ENCODE measurements at places on chromosomes 3 and 15.

DNA sequence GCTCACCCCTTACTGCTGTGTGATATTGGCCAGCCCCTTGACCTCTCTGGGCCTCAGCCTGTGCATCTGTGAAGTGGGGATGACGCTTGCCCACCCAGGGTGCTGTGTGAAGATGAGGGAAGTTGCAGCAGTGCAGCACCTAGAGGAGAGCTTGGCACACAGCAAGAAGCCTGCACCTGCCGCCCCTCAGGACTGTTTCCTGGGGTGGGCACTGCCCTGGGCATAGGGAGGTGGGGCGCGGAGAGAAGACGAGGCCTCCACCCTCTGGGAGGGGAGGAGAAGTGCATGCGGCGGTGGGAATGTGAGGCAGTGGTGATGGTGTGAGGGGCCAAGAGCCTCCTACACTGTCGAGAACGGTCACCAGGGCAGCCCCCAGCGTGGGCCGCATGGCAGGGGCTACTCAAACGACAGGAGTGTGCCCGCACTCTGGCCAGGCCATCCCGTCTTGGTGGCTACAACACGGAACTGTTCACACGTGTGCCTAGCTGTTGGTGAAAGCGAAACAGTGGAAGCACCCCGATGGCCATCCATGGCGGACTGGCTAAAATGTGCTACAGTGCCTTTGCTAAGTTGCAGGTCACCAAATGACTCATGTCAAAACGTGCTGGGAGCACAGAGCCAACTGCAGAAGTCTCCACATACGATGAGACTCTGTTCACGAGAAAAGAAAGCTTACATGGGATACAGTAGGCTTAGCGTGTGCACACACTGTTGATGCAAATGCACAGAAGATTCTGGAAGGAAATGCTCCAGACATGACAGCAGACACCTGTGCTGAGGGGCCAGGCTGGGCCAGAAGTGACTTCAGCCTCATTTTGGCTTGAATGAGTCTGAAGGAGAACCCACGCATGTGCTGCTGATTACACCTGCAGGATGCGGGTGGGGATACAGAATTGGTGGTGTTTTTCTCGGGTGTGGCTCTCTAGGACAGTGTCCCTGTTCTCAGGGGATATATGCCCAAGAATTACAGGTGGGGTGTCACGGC lies 40.4 kb upstream of the IQSEC1 start:
- DNase-seq = no peak

DNA sequence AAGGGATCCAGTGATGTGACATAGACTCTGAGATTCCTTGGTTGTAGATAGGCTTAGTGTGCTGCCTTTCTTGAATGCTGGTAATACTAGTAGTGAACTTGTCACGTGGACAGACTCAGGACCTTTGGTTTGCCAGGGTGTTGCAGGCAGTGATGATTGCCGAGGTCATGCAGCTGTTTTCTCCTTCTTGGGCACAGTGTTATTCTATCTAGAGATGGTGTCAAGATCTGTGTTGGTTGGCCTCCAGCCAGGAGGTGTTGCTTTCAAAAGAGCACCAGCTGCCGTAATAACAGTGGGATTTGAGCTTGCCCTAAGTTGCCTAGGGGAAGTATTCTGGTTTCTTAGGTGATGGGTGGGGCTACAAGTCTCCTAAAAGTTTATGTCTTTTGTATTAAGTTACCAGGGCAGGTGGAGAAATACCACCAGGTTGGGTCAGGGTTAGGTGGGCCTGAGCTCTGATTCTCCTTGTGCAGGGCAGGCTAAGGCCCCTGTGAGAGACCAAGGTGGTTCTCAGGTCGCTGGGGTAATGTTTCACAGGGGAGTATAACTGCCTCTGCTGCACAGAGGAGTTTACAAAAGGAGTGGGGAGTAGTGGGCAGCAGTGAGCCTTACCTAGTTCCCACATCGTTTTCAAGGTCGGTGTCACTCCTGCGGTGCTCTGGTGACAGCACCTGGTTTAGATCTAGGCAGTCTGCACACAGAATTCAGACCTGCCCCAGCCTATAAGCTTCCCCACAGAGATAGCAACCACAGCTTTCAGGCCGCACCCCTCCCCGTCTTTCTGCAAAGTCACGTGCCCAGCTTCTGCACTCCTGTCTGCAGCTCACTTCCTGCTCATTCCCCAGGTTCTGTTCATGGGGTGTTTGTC lies 350.3 kb downstream of the DOCK3 start:
- DNase-seq = peak; percentile 60

DNA sequence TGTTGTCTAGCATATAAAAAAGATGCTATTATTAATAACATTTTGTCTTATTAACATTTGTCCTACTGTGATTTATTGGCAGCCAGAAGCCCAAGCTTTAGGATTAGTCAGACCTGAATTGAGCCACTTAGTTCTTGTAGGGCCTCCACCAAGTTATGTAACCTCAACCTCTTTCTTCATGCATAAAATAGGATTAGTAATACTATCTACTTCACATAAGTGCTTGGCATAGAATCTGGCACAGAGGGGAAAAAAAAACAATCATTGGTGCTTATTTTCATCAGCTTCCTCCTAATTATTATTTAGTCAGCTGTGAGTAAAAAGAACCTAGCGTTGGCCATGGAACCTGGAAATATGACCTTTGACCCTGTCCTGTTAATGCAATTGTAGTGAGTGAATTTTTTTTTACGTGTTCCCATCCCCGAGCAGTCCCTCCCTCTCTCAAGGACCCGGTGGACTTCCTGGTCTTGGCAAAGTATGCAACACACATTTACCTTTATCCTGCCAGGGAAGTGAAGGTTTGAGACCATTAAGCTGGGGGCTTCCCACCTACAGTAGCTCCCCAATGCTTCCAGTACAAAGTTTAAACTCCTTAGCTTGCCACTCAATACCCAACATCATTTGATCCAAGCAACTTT lies 136.8 kb downstream of the FHIT start:
- no peak for DNase-seq

DNA sequence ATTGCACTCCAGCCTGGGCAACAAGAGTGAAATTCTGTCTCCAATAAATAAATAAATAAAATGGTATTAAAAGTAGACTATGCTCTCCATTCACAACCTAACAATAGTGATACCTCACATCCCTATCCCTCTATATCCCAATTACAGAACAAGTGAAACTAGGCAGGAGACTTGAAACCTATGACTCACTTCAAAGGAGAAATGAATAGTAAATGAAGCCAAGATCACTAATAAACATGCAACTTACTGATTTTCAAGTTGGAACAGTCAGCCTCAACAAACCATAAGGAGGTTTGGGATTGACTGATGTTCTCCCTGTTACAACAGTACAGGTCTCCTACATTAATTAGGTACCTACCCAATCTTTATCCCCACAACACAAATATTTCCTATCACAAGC lies 103.4 kb downstream of the GSK3B start:
- DNase-seq = no peak

- DNase-seq = no peak
These were observed 632 bp upstream of the DHX36 start for GRCh38 chr3:154324919-154325318.

DNA sequence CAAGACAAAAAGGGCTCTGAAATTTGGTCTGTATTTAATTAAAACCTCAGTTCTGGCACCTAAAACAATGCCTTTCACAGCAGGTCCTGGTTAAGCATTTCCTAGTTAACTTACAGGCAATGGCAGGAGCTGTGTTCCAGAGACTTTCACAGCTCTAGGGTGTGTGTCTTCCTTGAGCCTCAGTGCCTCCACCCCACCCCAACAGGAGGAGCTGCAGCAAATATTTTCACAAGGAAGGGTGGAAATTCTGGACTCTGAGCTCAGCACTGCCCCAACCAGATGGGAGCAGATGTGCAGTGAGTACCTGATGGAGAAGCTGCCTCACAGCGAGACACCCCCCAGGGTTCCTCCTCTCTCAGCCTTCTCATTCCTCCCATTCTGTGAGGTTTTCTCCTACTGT lies 106.3 kb upstream of the SPATA12 start:
- DNase-seq = no peak

DNA sequence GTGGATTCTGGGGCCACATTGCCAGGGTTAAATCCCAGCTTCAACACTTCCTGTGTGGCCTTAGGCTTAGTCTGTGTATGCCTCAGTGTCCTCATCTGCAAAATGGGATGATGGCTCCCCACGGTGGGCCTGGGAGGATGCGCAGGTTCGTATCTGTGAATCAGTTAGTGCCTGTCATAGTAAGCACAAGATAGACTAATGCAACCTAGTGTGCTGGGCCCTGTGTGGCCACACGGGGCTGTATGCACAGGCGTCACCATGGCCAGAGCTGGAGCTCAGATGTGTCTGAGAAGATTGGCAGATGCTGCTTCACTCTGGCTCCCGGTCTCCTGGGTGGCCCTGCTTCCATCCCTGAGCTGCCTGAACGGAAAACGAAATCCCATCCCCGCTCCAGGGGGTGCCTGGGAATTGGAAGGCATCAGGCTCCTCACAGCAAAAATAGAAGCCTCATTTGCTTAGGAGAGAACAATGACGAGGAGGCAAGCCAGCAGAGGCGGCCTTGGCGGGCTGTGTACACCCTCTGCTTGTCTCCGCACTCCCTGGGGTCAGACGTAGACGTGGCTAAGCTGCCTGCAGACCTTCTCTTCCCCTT lies 103.6 kb downstream of the APBA2 start:
- no peak for DNase-seq

- DNase-seq = no peak
These were observed 150.7 kb upstream of the TLE3 start for GRCh38 chr15:70248116-70249025.

DNA sequence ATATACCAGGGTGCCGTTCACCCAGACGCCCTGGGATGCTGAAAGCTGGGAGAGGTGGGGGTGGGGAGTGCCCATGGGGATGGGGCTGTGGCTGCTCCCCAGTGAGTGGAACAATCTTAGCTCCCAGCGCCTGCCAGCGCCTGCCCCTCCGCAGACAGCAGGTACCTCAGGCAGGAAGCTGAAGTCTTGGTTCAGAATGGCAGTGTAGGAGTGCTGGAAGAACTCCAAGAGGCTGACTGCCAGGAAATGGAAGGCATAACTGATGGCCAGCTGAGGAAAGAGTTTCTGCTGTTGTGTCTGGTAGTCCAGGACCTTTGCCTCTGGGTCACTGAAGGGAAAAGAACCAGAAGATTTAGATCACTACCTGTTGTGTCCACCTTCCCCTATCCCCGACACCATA lies 8.4 kb downstream of the ACOX2 start:
- no peak for DNase-seq

GRCh38 chr3:95719481-95719880 lies 1094.9 kb upstream of the EPHA6 start:
- no peak for DNase-seq

GRCh38 chr3:106013971-106014370 lies 145.2 kb upstream of the CBLB start:
- no peak for DNase-seq

DNA sequence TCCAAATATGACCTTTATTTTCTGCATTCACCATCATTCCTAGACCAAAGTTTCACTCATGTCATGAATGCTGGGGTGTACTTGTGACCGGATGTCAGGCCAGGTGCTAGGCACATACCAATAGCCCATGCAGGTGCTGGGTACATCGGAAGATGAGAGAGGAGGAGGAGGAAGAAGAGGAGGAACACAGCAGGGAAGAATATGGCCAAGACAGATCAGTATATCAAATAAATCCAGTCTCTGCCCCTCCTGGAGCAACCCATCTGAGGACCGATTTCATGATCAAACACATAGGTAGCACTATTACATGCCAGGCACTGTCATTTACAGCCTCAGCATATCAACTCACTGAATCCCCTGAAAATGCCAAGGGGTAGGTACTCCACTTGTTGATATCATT lies 3.0 kb upstream of the WNT7A start:
- no peak for DNase-seq

DNA sequence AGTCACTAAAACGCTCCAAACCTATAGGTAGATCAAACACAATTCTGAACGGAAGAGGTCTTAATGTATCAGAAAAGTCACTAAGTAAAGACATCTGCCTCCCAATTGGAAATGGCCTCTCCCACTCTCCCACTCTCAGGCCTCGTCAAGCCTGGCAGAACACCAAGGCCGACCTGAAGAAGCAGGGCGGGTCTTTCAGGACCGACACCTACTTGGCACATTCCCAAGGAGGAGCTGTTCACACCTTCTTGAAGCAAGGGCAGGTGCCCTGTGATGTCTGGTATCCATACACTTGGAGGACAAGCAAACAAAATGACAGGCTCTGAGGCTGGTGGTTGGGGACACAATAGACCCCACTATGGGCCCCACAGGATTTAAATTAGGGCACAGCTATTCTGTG lies 30.0 kb downstream of the XXYLT1 start:
- DNase-seq = no peak

DNA sequence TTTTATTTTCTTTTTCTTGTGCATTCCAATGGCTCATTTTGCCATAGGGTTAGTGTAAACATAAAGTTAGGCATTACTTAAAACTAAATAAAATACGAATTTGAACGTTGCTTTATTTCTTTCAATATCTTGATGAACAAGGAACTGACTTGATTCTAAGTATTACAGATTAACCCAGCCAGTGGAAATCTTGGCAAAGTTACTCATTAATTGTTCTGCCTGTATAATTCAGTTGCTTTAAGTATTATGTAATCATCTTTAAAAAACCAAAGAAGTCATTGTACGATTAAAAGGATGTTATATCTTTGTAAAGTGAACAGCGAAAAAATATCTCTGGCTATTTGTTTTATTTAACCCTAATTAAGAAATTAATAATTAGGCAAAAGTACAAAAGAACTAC lies 737.9 kb upstream of the BCHE start:
- no peak for DNase-seq

DNA sequence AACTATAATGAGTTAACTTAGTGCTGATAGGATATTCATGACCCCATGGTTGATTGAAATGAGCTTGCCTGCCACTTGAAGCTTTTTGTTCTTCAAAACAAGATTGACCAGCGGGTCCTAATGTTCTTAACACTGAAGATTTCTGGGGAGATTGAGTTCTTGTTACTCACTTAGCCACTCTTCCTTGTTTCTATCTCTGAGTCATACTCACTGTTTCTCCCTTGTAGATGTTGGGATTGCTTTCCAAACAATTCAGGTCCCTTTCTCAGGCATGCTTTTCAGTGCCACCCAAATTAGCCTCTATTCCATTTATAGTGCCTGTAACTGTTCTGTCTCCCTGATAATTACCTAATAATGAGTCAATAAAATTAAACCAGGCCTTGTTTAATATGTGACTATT lies 517.0 kb downstream of the SQOR start:
- no peak for DNase-seq

DNA sequence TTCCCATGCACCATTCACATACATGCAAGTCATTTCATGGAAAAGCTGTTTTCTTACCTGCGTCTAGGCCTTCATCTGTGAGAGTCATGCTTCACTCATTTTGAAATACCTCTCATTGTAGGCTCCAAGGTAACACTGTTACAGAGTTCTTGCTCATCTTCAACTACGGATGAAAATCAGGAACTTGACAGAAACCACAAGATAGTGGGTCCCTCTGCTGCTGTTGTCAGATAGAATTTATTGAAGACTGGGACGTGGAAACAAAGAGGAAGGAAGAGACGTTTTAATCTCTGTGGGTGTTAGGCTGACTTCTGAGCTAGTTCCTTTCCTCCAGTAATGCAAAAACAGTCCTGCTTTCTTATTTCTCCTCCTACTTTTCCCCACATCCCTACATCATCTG lies at the start of gene P2RY14:
Gene P2RY14, minus strand, starts transcription at position 313 of the 400 bp plus-strand sequence. CDS start 64,226 bp downstream, outside the sequence.
- DNase-seq = no peak

DNA sequence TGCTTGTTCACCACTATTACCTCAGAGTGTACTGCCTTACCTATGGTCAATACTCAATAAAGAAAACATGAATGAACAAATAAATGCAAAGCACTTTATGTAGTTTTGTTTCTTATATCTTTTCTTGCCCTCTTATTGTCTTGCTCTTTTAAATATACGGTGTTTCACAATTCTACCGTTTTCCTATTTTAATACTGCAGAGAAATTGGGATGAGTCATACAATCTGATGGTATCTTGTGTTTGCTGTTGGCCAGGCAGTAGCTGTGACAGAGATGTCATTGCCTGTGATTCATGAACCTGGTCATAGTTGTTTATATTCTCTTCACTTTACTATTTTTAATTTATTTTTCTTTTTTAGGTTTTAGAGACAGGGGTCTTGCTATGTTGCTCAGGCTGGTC lies 48.3 kb downstream of the SERP1 start:
- no peak for DNase-seq

Measured in effector CD4-positive, alpha-beta T cell (primary cell).